Naive thymus-derived CD8-positive, alpha-beta T cell (primary cell): ENCODE measurements at places on chromosomes 4 and X. TPM values are rescaled to one million over a fixed set of nuclear protein-coding genes. Genes with fewer than 3 reads are reported as not detected.

Gene EGF
- not detected for total RNA-seq

Gene PPARGC1A
- total RNA-seq = not detected

Gene BMP3
- total RNA-seq = not detected

Gene CENPVL2
- total RNA-seq = not detected

Gene RRH
- 0.42 TPM for total RNA-seq

Gene ZNF330
- 40.2 TPM for total RNA-seq

GRCh38 chr4:110184140-110184790 lies 14.2 kb downstream of the ELOVL6 start:
- no peak overlapping the region for H3K27ac ChIP-seq
- H3K27me3 ChIP-seq = no peaks in the 10 kb centered on the region
- H3K4me1 ChIP-seq = peaks cover 4% of the 10 kb centered on the region
- no peak overlapping the region for H3K4me3 ChIP-seq

DNA sequence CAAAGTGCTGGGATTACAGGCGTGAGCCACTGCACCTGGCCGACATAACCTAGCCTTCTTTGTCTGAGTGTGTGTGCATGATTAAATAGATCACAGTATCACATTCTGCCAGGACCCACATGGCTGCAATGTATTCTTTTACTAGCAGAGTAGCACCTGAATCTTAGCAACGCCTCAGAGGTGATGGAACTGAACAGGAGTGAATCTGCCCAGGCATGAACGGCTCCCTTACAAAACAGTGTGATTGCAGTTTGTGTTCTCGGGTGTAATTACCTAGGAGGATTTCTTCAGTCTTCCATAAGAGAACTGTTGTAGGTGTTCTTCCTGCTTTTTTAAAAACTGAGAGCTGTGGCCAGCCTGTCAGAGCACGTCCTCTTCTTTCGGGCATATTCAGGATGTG lies 122.7 kb upstream of the STS start:
- H3K27me3 ChIP-seq = no peaks in the 10 kb centered on the region
- H3K36me3 ChIP-seq = no peaks in the 10 kb centered on the region
- no peak overlapping the region for H3K27ac ChIP-seq
- DNase-seq = no peak
- H3K4me3 ChIP-seq = no peak overlapping the region

GRCh38 chr4:80521438-80521837 lies 185.9 kb downstream of the CFAP299 start:
- peaks cover 2% of the 10 kb centered on the region for H3K4me1 ChIP-seq
- no peak overlapping the region for H3K4me3 ChIP-seq
- H3K27ac ChIP-seq = no peak overlapping the region
- no peaks in the 10 kb centered on the region for H3K27me3 ChIP-seq
- DNase-seq = no peak

DNA sequence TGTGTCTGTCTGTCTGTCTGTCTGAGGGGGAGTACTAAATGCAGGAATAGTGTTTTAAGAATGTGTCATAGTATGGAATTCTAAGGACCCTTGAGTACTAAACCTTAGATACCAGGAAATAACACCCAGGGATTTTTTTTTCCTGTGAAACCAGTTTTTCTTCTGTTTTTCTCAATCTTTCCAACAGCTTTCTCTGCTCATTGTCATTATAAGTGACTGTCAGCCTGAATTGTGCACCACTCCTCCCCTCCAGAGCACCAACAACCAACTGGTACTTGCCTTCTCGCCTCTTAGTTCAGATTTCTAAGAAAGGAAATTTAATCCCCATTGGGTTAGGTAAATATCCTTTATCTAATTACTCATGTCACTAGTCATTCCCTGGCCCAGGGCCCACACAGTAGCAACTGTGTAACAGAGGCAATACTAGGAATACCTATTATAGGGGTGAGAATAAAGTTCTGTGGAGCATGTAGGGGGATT lies 320.6 kb downstream of the ADGRL3 start:
- H3K4me3 ChIP-seq = no peak overlapping the region
- H3K27me3 ChIP-seq = no peaks in the 10 kb centered on the region
- no peaks in the 10 kb centered on the region for H3K4me1 ChIP-seq

GRCh38 chr4:6907658-6908191 lies 1.9 kb upstream of the TBC1D14 start:
- peak overlapping the region; percentile 87 for H3K27ac ChIP-seq
- H3K27me3 ChIP-seq = no peaks in the 10 kb centered on the region
- H3K4me3 ChIP-seq = peak overlapping the region; percentile 50
- H3K36me3 ChIP-seq = no peaks in the 10 kb centered on the region
- H3K4me1 ChIP-seq = peaks cover 45% of the 10 kb centered on the region
- no peak for DNase-seq

- H3K27me3 ChIP-seq = no peaks in the 10 kb centered on the region
- peaks cover 5% of the 10 kb centered on the region for H3K4me1 ChIP-seq
- DNase-seq = no peak
- no peak overlapping the region for H3K4me3 ChIP-seq
- H3K36me3 ChIP-seq = peaks cover 16% of the 10 kb centered on the region
Measured at GRCh38 chr4:112563431-112564200, 47.6 kb upstream of the NEUROG2 start.

DNA sequence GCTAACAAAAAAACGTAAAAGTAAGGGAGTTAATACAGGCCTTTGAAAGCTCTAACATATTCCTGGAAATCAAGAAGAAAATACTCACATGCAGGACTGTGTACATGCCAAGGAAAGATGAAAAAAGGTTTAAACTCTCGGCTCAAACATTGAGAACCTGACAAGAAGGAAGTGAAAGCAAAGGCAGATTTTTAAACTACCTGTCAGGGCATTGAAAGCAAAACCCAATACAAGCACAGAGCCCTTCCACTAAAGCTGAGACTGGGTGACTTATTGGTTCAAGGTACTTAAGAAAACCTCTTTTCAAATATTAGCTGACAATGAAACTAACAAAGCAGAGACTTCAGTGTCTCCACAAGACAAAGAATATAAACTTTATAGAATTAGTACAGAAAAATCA lies 313.0 kb upstream of the GRID2 start:
- H3K4me3 ChIP-seq = no peak overlapping the region
- no peak overlapping the region for H3K27ac ChIP-seq
- H3K36me3 ChIP-seq = no peaks in the 10 kb centered on the region
- no peaks in the 10 kb centered on the region for H3K4me1 ChIP-seq
- no peak for DNase-seq
